A549 treated with Mapracorat at 1 μM for 4 hours (cell line): ENCODE measurements at places on chromosomes 1 and 21. TPM values are rescaled to one million over a fixed set of nuclear protein-coding genes. Genes with fewer than 3 reads are reported as not detected.

The MPL gene
- total RNA-seq = 0.23 TPM in 1 of 5 replicates, not detected in the others

The CNIH3 gene
- total RNA-seq = 0.30 to 0.89 TPM (median 0.63 TPM) in 5 replicates

The FAM163A gene
- total RNA-seq = 0.04 TPM in 1 of 5 replicates, not detected in the others

The TGFB2 gene
- total RNA-seq = 10.2 to 14.8 TPM (median 12.8 TPM) in 5 replicates

The RCSD1 gene
- 0.05 to 0.09 TPM (median 0.07 TPM) in 3 of 5 replicates, not detected in the others for total RNA-seq

The NMNAT2 gene
- 0.39 to 0.91 TPM (median 0.56 TPM) in 5 replicates for total RNA-seq

The SNX7 gene
- total RNA-seq = 22.9 to 40.8 TPM (median 23.9 TPM) in 5 replicates

The BCAR3 gene
- 70.4 to 87.4 TPM (median 78.8 TPM) in 5 replicates for total RNA-seq

The KCNT2 gene
- 0.03 to 0.05 TPM (median 0.04 TPM) in 3 of 5 replicates, not detected in the others for total RNA-seq

The RNU1-4 gene
- total RNA-seq = not detected in 5 replicates

The KCNJ15 gene
- 0.27 to 0.55 TPM (median 0.32 TPM) in 3 of 5 replicates, not detected in the others for total RNA-seq

The AMY1A gene
- not detected in 5 replicates for total RNA-seq

The PLCH2 gene
- 0.15 to 0.53 TPM (median 0.30 TPM) in 5 replicates for total RNA-seq

The RGSL1 gene
- not detected in 5 replicates for total RNA-seq
